Lung (tissue), 17 donors: ENCODE measurements at places on chromosomes 1 and 21. TPM values are rescaled to one million over a fixed set of nuclear protein-coding genes. Genes with fewer than 3 reads are reported as not detected.

The KCNA3 gene
- 10.2 TPM for total RNA-seq

The ADAMTS5 gene
- total RNA-seq: 4.7 TPM

The OLIG1 gene
- 1.5 TPM for total RNA-seq

The FALEC gene
- total RNA-seq: not detected

- DNase-seq: no peak
- no peak overlapping the region for H3K27ac ChIP-seq
- no peaks in the 10 kb centered on the region for H3K36me3 ChIP-seq
Observed at GRCh38 chr1:99173282-99173681, 91.0 kb upstream of the PLPPR4 start.

GRCh38 chr1:55400508-55400907 lies 185.3 kb upstream of the USP24 start:
- H3K36me3 ChIP-seq: no peaks in the 10 kb centered on the region
- no peak overlapping the region for H3K4me3 ChIP-seq
- no peak overlapping the region for H3K27ac ChIP-seq
- peaks cover 19% of the 10 kb centered on the region for H3K4me1 ChIP-seq
- no peaks in the 10 kb centered on the region for H3K27me3 ChIP-seq

DNA sequence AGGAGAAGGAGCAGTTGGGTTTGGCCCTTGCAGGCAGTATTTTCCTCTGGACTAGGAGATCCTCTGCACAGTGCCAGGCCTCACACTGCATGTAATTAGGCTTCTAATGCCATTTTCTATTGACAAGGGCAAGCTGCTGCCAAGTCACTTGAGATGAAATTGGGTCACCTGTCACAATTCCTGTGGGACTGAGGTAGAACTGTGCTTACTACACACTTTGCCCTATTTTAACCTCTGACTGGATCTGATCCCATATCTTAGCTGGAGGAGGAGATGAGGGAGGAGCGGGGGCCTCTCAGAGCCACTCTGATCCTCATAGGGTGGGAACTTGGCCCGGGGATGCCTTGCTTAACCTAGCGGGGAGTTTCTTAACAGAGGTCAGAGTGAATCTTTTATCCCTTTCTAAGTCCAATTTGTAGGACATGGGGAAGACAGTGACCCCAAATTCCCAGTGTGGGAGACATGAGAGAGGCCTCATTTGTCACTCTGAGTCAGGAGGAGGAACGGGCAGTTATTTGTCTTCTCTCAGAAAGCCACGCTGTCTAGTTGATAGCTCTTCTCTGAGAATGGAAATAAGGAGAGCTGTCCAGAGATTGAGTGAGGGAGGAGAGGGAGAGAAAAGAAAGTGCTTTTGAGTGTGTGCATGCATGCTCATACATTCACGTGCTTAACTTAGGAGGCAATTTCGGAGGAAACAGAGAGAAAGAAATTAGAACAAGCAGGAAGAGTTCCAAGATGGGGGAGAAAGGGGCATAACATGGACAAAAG lies 121.3 kb downstream of the CACNA1E start:
- no peak for DNase-seq
- no peak overlapping the region for H3K27ac ChIP-seq
- no peaks in the 10 kb centered on the region for H3K27me3 ChIP-seq
- H3K36me3 ChIP-seq: no peaks in the 10 kb centered on the region
- no peak overlapping the region for H3K4me3 ChIP-seq

GRCh38 chr1:42887366-42887765 lies 41.0 kb downstream of the ZNF691 start:
- H3K4me1 ChIP-seq: peaks cover 5% of the 10 kb centered on the region
- no peak for DNase-seq
- no peaks in the 10 kb centered on the region for H3K36me3 ChIP-seq
- no peak overlapping the region for H3K27ac ChIP-seq
- H3K4me3 ChIP-seq: no peak overlapping the region
- H3K27me3 ChIP-seq: no peaks in the 10 kb centered on the region

- peaks cover 31% of the 10 kb centered on the region for H3K27me3 ChIP-seq
- no peak overlapping the region for H3K4me3 ChIP-seq
- H3K36me3 ChIP-seq: no peaks in the 10 kb centered on the region
Observed at GRCh38 chr1:230423261-230423660, 2.9 kb downstream of the PGBD5 start.

DNA sequence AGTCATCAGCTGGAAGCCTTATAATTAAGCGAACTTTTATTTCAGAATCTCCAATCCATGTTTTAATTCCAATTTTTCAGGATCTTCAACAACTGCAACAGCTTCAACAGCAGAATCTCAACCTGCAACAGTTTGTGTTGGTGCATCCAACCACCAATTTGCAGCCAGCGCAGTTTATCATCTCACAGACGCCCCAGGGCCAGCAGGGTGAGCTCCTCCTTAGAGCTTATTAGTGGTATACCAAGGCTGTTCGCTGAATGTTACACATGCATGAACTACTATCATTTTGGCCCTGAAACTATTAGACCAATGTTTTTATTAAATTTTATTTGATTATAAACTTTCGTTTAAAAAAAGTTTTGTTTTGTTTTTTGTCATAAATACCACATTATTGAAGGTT lies 142.4 kb downstream of the CD247 start:
- no peaks in the 10 kb centered on the region for H3K36me3 ChIP-seq
- no peaks in the 10 kb centered on the region for H3K27me3 ChIP-seq
- peak; percentile 16 for DNase-seq
- no peaks in the 10 kb centered on the region for H3K4me1 ChIP-seq

- no peak overlapping the region for H3K27ac ChIP-seq
- no peak overlapping the region for H3K4me3 ChIP-seq
Observed at GRCh38 chr1:203526572-203526971, 32.6 kb downstream of the OPTC start.
